Stimulated activated CD4-positive, alpha-beta T cell treated with anti-CD3 and anti-CD28 coated beads, Interleukin-4, amount 100 ng/mL, for 48 hours (primary cell): ENCODE measurements at places on chromosomes 4 and X.

- no peak for DNase-seq
These were observed 364.6 kb upstream of the NOCT start for GRCh38 chr4:138650929-138651448.

- DNase-seq: no peak
These were observed 27.5 kb upstream of the DCTD start for GRCh38 chr4:182944484-182945213.

- no peak for DNase-seq
These were observed 219.1 kb upstream of the AMOT start for GRCh38 chrX:113059714-113060113.

- DNase-seq: no peak
These were observed 105.4 kb downstream of the MTNR1A start for GRCh38 chr4:186449954-186450353.

DNA sequence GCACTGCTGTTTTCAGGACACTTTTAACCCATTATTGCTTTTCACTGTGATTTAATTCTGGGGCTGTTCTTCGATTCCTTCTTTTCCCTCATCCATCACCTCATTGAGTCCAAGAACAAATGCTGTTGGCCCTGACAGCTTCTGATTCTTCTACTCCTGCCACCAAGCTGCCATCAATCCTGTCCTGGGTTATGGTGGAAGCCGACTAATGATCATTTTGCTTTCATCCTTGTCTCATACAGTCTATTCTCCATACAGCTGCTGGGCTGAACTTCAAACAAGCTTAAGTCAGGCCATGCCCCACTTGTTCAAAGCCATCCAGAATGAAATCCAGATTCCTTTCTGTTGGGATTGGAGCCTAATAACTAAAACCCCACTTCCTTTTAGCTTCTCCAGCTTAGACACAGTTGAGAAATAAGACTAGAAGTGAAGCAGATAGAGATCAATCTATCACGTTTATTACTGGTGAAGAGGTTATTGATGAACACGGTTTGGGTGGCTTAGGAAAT lies 161.9 kb downstream of the STK32B start:
- DNase-seq: no peak

DNA sequence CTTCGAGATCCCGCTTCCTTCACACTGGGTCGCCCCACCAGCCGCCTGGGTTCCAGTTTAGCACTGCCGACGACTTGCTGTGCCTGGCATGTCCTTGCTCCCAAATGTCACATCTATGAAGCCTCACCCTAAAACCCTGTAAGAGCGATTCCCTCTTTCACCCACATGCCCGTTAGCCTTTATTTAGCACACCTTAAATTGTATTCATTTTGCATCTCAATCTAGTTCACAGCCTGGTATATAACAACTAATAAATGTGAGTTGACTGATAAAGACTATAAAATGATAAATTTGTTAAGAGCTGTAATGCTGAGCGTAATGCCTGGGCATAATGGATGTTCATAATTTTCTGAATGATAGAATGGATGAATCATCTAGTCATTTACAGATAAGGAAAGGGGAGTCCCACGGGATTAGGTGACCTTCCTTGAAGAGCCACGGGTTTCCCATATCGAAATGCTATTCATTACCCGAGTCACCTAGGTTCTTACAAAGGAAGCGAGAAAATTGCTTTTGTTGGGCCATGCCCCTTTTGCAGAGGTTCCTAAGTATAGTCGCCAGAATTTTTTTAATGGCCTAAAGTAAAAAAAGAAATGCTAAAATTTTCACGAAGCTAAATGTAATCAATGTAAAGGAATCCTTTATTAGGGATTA lies 1.1 kb upstream of the AP1S2 start:
- no peak for DNase-seq

- no peak for DNase-seq
These were observed 25.6 kb upstream of the MTM1 start for GRCh38 chrX:150542846-150543229.
